ENCODE measurements at places on chromosomes 6 and 20. TPM values are rescaled to one million over a fixed set of nuclear protein-coding genes. Genes with fewer than 3 reads are reported as not detected.

DNA sequence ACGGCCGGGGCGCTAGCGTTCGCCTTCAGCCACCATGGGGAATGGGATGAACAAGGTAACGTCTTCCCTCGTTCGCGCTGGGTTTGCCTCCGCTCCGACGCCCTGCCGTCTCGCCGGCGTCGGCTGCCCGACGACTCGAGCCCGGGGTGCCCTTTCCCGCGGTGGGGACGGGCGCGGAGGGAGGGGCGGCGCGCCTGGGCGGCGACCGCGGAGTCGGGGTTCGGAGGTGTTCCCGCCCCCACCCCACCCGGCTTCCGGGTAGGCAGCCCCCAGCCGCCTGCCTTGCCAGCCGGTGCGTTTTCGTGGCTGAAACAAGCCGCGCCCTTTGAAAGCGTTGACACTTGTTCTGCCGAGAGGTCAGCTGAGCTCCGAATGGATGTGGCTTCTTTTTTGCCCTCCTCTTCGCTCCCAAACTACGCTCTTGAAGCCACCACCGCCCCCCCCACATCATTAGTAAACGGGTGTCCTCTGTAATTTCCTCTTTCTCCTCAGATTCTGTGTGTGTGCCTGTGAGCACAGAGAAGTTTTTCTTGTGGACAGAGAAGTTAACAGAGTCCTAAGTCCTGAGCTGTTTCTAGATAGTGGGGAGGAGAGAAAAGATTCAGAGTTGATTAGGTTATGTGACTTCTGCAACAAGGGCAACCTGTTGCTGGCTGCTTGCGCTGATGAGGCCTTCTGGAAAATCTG lies 362 bp downstream of the DUSP22 start:
- H3K4me1 ChIP-seq: peaks cover 42% of the 10 kb centered on the region
- peak overlapping the region; percentile 91 for H3K4me3 ChIP-seq
- no peaks in the 10 kb centered on the region for H3K36me3 ChIP-seq
- DNase-seq: peak; percentile 94
- peak overlapping the region; percentile 88 for H3K27ac ChIP-seq
- H3K27me3 ChIP-seq: no peaks in the 10 kb centered on the region

DNA sequence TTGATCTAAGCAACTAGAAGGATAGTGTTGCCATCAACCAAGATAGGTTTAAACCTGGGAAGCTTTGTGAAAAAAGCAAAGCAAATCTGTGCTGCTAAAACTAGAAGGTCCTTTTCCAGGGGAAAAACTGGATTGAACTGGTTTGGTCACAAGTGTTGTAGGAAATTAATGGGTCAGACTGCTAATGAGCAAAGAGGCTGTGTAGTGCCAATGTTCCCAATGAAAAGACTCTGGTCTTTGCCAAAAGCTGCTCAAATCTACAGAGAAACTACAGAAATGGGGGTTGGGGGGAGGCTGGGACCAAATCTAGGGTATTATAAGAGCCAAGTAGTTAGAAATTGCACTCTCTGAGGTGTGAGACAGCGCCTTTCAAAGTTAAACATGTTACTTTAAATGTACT lies 85.0 kb downstream of the PLCG1 start:
- no peak overlapping the region for H3K27ac ChIP-seq
- H3K4me1 ChIP-seq: no peaks in the 10 kb centered on the region
- no peak overlapping the region for H3K4me3 ChIP-seq
- no peaks in the 10 kb centered on the region for H3K36me3 ChIP-seq
- DNase-seq: no peak

- no peaks in the 10 kb centered on the region for H3K4me1 ChIP-seq
- H3K4me3 ChIP-seq: no peak overlapping the region
- H3K27me3 ChIP-seq: no peaks in the 10 kb centered on the region
- no peak for DNase-seq
Observed at GRCh38 chr20:62321521-62321948, 18.7 kb downstream of the ADRM1 start.

- no peak overlapping the region for H3K27ac ChIP-seq
- no peak for DNase-seq
- H3K4me3 ChIP-seq: no peak overlapping the region
- no peaks in the 10 kb centered on the region for H3K4me1 ChIP-seq
Observed at GRCh38 chr6:14883921-14884320, 361.9 kb upstream of the JARID2 start.

RUNX2 gene
- 30.0 TPM for total RNA-seq
